Activated effector memory CD4-positive, alpha-beta T cell treated with Interleukin-2 at 50 U/mL for 16 hours (primary cell): ENCODE measurements at places on chromosomes 16 and 17.

- no peak for DNase-seq
Measured at GRCh38 chr17:21019976-21020586, 22.7 kb downstream of the USP22 start.

GRCh38 chr17:78019367-78019975 lies 61.0 kb downstream of the TNRC6C start:
- DNase-seq: no peak

- no peak for DNase-seq
Measured at GRCh38 chr17:72714357-72714966, 378.0 kb downstream of the SLC39A11 start.

DNA sequence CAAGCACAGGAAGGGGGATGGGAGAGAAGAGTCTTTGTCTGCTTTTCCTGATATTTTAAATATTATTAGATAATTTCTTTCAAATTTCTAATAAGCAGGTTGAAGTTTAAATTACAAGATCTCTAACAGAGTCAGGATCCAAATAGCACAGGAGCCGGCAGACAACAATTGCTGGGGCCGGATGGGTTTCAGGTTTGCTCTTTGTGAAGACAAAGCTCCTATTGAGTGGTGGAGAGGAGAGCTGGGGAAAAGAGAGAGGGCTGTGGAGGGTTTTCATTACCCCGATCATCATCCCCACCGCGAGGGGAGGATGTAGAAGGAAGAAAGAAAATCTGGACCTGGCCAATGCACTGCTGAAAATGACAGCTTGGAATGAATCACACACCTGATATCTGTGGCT lies 197.3 kb downstream of the SOX9 start:
- DNase-seq: no peak

DNA sequence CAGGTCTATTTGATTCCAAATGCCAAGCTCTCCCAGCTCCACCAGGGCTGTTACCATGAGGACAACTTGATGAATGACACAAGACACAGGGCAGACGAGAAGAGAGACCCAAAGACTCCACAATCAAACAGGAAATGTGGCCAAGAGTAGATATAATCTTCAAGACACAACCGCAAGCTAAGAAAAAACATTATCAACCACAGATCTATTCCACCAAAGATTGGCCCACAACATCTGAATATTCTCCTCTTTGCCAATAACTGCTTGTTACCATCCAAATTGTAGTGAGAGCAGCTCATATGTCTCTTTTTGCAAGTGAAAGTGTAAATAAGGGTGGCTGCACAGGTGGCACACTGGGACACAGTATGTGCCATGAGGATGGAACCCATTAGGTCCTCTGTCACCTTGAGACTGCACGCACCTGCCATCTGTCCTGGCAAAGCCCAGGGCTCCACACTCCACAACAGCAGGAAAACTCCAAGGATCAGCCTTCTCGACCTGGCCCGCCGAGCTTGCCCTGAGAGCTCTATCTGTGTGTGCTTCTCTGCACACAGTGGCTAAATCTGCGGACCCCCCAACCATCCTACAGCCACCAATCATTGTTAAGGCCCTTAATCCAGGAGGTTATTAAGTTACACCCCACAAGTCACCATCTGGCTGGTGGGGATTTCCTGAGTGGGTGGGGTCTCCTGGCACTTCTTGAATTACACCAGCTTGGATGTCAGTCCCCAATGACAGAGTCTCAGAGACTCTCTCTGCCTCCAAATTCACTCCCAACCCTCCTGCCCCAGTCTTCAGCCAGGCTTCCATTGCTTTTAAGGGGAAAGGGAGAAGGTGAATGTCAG lies 50.5 kb downstream of the DYNLRB2 start:
- no peak for DNase-seq

GRCh38 chr16:933581-933980 lies 37.2 kb downstream of the LMF1 start:
- DNase-seq: no peak

DNA sequence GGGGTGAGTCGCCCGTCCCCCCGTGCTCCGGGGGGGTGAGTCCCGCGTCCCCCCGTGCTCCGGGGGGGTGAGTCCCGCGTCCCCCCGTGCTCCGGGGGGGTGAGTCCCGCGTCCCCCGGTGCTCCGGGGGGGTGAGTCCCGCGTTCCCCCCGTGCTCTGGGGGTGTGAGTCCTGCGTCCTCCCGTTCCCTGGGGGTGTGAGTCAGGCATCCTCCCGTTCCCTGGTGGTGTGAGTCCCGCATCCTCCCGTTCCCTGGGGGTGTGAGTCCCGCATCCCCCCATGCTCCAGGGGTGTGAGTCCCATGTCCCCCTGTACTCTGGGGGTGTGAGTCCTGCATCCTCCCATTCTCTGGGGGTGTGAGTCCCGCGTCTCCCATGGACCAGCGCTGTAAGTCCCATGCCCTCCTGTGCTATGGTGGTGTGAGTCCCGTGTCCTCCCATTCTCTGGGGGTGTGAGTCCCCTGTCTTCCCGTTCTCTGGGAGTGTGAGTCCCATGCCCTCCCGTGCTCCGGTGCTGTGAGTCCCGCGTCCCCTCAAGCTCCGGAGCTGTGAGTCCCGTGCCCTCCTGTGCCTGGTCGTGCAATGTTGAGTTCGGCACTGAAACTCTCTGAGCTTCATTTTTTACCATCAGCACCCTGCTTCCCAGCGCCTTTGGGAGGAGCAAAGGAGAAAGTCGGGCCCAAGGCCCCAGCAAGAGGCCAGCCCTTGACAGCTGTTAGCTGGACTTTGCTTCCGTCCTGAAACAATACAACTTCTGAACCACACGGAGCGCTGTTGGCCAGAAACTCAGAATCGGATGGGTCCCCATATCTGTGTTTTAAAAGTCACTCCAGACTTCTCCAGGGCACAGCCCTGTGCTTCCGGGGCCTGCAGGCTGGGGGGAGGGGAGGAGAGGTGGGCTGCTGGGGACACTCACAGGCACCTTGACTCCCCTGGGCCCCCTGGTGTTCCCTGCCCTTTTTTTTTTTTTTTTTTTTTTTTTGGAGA lies 11.5 kb upstream of the ZC3H18 start:
- DNase-seq: no peak

DNA sequence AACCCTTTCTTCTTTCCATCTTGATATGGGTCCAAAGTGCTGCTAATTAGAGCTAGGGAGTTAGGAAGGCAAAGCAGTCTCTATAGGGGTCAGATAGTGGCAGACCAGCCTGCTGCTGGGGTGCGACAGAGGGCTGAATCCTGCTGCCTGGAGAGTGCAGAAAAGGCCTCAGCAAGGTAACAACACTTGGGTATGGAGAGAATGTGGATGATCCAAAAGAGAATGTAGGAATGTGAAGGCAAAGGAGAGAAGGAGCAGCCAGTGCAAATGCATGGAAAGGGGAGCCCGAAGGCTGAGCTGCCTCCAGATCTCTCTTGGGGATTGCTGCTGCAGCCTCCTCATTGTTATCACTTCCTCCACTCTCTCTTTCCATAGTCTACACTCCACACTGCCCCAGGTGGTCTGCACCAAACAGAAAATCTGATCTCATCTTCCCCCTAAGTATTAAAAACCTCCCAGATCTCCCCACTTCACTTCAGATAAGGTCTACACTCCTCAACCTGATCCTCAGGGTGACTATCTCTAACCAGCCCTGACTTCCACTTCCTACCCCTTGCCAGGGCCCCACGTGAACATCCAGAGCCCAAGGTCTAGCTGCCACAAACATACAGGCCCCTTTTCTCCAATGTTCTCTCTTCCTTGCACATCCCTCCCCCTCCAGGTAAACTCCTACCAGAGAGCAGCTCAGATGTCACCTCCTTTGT lies 28.8 kb downstream of the TOM1L2 start:
- no peak for DNase-seq

DNA sequence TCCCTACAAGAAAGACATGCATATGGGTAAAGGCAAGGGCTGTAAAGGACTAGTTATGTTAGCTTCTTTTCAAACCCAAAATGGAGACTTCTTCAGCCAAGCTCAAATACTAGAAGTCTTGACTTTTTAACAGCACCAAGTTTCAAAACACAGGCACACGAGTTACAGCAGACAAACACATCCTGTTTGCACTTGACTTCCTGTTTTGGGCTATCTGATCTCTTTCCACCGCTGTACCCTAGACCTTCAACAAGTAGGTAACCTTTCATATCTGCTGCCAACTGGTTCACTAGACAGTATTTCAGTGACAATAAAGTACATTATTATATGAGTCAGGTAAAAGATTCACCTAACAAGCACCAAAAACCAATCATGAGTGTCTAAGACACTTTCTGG lies 12.3 kb downstream of the RFFL start:
- DNase-seq: peak; percentile 19

GRCh38 chr17:7577327-7578199 lies 1.9 kb upstream of the CD68 start:
- no peak for DNase-seq

GRCh38 chr16:82007189-82007588 lies 4.1 kb downstream of the SDR42E1 start:
- DNase-seq: no peak

GRCh38 chr16:54505549-54506213 lies 219.1 kb upstream of the IRX3 start:
- no peak for DNase-seq

- no peak for DNase-seq
Measured at GRCh38 chr17:80529904-80530292, 14.7 kb upstream of the RPTOR start.

- DNase-seq: no peak
Measured at GRCh38 chr16:59397638-59398037, 663.5 kb upstream of the GOT2 start.
